Activated CD8-positive, alpha-beta memory T cell treated with anti-CD3 and anti-CD28 coated beads for 1 hour (primary cell): ENCODE measurements at places on chromosomes 2 and 18.

GRCh38 chr18:57035590-57035989 lies 111.3 kb upstream of the BOD1L2 start:
- DNase-seq = no peak

- no peak for DNase-seq
Observed at GRCh38 chr2:187168720-187169713, 279.0 kb downstream of the CALCRL start.

DNA sequence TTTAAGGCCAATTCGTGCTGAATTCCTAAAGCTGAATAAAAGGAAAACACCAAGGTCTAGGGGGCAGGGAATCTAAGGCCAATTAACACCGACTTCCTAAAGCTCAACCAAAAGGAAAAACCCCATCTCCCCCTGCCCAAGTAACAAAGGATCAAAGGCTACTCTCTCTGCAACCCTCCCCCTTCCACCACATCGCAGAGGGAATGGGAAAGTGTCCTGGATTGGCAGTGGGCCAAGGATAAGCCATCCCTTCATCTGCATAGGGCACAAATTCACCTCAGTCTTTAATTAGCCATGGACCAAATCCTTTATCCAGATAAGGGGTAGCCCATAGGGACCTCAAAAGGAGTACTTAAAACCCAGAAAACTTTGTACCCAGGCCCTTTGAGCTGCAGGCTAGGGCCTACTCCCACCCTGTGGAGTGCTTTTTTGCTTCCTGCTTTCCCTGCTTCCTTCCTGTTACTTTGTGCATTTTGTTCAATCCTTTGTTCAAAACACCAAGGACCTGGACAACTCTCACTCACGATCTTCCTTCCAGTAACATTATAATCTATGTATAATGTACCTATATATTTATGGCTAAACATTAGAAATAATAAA lies 2119.8 kb upstream of the CELF4 start:
- no peak for DNase-seq

DNA sequence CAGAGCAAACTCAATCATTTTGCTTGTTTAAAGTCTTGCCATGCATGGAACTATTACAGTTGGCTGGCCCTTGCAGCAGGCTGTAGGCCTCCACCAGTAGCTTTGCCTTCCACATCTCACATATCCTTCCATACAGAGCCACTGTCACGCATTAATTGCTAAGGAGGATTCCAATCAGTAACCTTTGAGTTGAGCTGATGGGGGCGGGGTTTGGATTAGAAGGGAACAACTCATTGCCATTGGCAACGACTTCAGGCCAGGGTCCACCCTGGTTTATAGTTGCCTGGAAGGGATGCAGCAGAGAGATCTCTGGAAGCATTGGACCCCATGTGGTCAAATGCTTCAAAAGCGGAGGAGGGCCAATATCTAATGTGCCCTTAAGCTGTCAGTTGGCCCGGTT lies 63.3 kb upstream of the TTC39C start:
- DNase-seq = no peak

- DNase-seq = no peak
Observed at GRCh38 chr2:67156796-67157195, 240.3 kb upstream of the ETAA1 start.

- no peak for DNase-seq
Observed at GRCh38 chr2:234677758-234678538, 181.1 kb upstream of the ARL4C start.

DNA sequence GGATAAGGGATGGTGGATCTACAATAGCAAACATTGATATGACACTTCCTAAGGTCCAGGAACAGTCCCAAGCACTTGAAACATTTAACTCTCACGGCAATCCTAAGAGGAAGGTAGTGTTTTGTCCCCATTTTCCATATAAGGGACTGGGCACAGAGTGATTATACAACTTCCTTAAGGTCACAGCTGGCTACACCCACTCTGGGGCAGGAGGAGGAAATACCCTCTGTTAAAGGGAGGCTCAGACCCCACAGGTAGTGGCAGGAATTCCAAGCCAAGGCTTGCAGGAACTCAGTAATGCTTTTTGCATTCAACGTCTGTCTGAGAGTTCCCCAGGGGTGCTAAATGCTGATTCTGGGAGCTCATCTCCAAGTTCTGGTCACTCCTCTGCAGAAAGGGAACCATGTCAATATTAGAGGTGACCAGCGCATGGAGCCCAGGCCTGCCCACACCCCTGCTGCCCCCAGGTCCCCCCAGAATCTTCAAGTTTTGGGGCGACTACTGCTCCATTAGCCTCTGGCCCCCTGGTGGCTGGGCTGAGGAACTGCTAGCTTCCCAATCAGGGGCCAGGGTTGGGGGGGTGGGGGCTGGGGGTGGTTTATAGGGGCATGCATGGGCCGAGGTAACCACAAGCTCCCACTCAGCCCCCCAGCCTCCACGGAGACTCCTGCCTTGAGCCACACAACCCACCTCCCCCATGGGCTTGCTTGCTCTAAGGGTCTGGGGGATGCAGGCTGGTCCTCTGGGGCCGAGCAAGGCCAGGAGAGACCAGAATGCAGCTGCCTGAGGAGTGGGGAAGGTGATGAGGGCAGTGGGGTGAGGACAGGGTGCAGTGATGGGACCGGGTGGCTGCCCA lies 11.1 kb downstream of the OBSL1 start:
- no peak for DNase-seq

DNA sequence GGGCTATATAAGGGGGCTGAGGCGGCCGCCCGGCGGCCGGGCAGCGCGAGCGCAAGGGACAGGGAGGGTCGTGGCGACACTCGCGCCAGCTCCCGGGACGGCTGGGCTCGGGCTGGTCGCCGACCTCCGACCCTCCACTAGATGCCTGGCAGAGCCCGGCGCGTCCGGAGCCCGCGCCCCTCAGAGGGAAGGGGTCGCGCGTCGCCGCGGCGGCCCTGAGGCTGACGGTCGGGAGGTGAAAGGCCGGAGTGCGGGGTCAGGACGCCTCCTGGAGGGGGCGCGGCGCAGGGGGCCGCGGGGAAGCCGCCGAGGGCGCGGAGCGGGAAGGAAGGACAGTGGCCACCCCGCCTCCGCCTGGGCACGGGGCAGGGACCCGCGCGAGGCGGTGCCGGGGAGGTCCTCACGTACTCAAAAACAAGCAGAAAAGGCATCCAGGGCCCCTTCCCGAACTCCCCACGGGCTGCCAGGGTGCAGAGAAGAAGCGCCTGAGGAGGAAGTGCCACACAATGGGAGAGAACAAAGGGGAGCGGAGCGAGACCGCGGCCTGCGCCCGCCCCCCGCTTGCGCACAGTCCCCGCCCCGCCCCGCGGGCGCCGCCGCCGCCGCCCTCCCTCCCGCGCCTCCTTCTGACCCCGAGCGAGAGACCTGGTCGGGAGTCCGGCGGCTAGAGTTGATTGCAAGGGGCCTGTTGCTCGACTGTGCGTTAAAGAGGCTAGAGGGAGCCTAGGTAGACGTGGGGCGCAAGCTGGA lies 776 bp upstream of the KLF7 start:
- peak; percentile 53 for DNase-seq

DNA sequence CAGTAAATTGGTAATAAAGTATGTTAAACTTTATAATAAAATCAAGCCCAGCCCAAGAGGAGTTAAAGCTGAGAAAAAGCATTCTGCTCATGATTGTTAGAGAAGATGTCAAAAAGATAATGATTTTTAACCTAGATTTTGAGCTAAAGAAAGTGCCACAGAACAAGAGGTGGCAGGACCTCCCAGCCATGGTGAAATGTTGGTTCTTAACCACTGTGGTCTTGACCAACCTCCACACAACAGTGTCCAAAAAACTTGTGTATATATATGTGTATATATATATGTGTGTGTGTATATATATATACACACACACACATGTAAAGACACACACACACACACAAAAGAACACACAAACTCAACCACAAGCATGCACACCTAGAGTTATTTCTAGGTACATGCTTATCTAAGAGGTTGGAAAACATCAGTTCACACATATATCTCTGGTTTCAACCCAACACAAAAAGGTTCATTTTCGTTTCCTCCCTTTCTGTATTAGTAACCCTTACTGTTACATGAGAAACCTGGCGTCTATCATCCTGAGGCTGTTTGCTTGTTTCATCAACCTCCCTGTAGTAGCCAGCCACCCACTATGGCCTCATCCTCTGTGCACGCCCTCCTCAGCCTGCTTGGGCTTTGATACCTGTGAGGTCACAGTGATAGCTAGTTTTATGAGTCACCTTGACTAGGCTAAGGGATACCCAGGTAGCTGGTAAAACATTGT lies 631.8 kb upstream of the ID2 start:
- no peak for DNase-seq

GRCh38 chr2:21821672-21822227 lies 698.0 kb downstream of the TDRD15 start:
- DNase-seq = no peak

DNA sequence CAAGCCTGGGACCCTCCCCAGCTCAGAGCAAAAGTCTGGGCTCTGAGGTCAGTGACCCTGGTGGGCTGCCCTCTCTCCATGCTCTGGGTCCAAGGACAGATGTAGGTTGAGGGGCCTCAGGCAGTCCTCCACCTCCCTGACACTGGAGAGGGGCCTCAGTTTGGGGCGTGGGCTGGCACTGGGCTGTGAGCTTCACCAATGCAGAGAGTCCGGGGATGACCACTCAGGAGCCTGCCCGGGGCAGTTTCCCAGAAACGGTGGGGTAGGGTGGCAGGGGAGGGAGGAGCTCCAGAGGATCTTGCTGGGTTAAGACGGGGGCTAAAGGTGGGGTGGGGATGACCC lies 40.5 kb upstream of the SMAD7 start:
- DNase-seq = no peak

GRCh38 chr2:127614246-127614645 lies 31.7 kb upstream of the GPR17 start:
- DNase-seq = no peak

- DNase-seq = no peak
Observed at GRCh38 chr2:208541461-208541988, 134.9 kb downstream of the PTH2R start.

- no peak for DNase-seq
Observed at GRCh38 chr2:169007941-169008340, 23.2 kb downstream of the ABCB11 start.

DNA sequence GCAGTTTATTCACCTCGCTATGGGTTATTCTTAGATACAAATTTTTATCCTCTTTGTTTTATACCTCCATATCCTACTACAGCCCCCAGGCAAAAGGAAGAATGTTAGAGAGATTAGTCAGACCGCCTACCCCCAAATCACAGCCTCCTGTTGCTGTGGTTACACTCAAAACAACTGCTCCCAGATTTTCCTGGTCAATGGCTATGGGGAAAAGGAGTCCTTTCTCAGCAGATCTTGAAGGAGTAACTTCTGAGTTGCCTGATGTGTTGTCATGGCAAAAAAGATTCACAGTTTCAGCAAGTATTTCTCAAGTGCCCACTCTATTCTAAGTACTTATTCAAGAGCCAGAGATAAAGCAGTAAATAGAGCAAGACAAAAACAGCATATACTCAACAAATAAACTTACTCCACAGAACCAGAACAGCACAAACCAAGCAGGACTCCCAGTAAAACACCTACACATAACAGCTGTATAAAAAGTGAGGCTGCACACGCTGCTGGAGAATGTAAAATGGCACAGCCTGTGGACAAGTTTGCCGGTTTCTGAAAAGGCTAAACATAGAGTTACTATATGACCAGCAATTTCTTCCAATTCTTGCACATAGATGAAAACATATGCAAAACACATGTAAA lies 104.8 kb downstream of the NOL10 start:
- no peak for DNase-seq

GRCh38 chr18:70311726-70312125 lies 22.9 kb downstream of the SOCS6 start:
- no peak for DNase-seq

- no peak for DNase-seq
Observed at GRCh38 chr2:14074691-14075090, 557.8 kb upstream of the LRATD1 start.

GRCh38 chr2:238415036-238415764 lies 11.5 kb upstream of the ASB1 start:
- DNase-seq = no peak

- no peak for DNase-seq
Observed at GRCh38 chr2:25326326-25327013, 15.3 kb downstream of the DNMT3A start.

- DNase-seq = no peak
Observed at GRCh38 chr2:190578158-190579057, 43.9 kb upstream of the NEMP2 start.

- DNase-seq = no peak
Observed at GRCh38 chr2:60885683-60886082, 4.3 kb downstream of the REL start.

DNA sequence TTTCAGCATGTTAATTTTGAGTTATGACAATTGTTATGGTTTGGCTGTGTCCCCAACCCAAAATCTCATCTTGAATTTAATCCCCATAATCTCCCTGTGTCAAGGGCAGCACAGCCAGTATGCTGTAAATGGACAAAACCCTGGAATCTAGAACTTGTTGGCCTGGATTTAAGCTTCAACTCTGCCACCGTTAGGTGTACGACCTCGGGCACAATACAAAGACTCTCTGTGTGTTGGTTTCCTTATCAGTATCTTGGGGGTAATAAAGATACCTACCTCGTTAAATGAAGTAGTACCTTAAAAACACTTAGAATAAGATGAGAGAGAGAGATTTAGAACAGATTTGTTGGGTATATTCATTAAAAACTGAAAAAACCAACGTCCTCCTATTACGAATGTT lies 106.5 kb downstream of the CDH19 start:
- no peak for DNase-seq

DNA sequence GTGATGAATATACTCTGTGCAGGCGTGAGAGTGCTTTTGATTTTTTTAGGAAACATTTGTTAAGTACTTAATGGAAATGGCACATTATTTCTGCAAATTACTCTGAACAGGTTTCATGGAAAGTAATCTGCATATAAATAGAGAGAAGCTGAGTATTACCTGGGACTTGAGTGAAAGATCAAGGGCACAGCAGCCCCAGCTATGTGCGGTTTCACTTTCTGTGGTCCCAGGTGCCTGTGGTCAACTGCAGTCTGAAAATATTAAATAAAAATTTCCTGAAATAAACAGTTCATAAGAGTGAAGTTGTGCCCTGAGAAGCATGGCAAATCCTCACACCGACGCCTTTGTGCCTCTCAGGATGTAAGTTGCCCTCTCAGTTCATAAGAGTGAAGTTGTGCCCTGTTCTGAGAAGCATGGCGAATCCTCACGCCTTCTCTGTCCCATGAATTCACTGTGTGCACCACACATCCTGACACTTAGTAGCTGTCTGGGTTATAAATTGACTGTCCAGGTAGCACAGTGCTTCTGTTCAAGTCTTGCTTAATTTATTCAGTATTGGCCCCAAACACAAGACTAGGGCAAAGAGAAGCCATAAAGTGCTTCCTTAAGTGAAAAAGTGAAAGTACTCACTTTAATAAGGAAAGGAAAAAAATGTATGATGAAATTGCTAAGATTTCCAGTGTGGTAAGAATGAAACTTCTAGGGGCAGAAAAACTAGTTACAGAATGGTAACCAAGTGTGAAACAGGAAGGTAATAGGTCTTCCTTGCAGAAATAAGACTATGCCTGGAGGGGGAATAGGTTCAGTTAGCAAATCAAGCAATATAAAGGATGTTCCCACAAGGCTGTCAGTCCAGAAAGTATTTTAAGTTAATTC lies 4.3 kb upstream of the SNTG2 start:
- DNase-seq = no peak

- DNase-seq = no peak
Observed at GRCh38 chr2:98346311-98347236, at the start of gene CNGA3. CNGA3 (plus strand) TSS chr2:98346456; CDS start chr2:98369976, 23,520 bp downstream.
